ENCODE measurements at places on chromosomes 3 and 15. TPM values are rescaled to one million over a fixed set of nuclear protein-coding genes. Genes with fewer than 3 reads are reported as not detected.
A peak's percentile ranks its signal among the peaks of the same experiment; 100 is the strongest.

Gene PLCB2
- 211 TPM for total RNA-seq

Gene GPR15
- 31.2 TPM for total RNA-seq

Gene GABRA5
- not detected for total RNA-seq

Gene AKAP13
- total RNA-seq = 319 TPM

Gene BMF
- 13.3 TPM for total RNA-seq

Gene CCK
- total RNA-seq = not detected

Gene FRMD5
- 0.08 TPM for total RNA-seq

Gene SPTSSB
- total RNA-seq = not detected

- no peak overlapping the region for H3K4me3 ChIP-seq
- no peak for DNase-seq
- no peaks in the 10 kb centered on the region for H3K4me1 ChIP-seq
- no peaks in the 10 kb centered on the region for H3K27me3 ChIP-seq
- no peaks in the 10 kb centered on the region for H3K36me3 ChIP-seq
Observed at GRCh38 chr15:95718441-95718840, 612.1 kb upstream of the NR2F2 start.

DNA sequence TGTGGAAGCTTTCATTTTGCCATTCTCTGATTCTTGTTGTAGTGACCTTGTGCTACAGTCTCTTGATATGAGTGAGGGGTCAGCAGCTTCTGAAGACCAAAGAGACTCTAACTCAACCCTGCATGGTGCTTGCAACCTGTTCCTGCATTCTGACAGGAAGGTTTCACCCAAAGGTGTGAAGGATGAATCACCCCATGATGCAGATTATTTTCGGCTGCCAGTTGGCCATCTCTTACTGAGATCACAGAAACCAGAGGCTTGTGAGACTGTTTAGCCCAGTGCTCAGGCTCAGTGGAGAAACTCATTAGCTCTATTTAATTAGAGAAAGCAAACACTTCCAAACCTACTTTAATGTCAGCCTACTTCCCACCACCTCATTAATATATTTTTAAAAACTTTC lies 29.2 kb upstream of the TPRG1 start:
- no peaks in the 10 kb centered on the region for H3K27me3 ChIP-seq
- H3K27ac ChIP-seq = no peak overlapping the region
- no peak overlapping the region for H3K4me3 ChIP-seq
- H3K4me1 ChIP-seq = peaks cover 28% of the 10 kb centered on the region

DNA sequence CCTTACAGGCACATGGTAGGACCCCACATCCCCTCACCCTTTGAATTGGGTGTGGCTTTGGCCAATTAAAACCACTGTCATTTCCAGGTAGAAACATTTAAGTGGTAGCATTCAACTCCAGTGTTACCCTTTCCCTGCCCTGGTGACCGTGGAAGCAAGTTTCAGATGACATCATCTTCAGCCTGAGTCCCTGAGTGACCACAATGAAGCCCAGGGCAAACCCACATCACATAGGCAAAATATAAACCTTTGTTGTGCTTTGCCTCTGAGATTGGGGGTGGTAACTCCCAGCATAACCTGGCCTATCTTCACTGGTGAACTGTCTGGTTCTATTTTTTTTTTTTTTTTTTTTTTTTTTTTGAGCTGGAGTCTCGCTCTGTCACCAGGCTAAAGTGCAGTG lies 404.0 kb upstream of the WNT5A start:
- no peak overlapping the region for H3K27ac ChIP-seq
- no peaks in the 10 kb centered on the region for H3K27me3 ChIP-seq

- H3K4me1 ChIP-seq = no peaks in the 10 kb centered on the region
- no peak overlapping the region for H3K4me3 ChIP-seq
- DNase-seq = no peak
- no peaks in the 10 kb centered on the region for H3K27me3 ChIP-seq
- no peaks in the 10 kb centered on the region for H3K36me3 ChIP-seq
- H3K27ac ChIP-seq = no peak overlapping the region
Observed at GRCh38 chr3:146504498-146505197, 35.3 kb upstream of the PLSCR2 start.

DNA sequence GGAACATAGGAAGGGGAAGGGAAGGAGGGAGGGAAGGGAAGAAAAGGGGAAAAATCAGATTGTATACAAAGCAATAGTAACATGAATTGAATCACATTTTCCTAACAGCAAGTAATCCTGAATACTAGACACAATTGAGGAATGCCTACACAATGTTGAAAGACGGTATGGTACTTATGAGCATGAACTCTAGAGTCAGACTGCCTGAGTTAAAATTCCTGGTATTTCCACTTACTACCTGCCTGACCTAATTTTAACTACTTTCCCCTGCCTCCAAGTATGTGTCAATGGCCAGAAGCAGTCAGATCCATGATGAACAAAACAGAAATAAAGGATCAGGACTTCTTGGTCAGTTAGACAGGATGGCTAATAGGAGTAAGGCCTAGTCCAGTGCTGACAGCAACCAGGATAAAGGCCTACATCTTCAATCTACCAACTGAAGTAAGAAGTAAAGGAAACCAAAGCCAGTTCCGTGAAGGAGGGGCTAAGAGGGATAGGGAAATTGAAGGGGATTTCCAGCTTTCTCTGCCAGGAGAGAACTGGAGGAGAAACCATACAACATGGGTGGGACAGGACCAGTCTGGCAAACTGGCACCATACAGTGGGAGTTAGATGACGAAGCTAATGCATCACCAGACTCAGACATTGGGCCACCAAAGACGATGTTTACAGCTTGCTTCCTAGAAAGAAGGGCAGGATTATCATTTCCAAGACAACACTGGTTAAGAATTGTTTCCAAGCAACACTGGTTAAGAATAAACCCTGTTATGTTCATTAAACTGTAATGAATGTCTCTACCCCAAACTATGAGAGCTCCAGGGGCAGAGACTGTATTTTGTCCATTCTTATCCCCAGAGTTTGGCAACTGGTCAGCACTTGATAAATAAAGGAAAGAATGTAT lies 151.6 kb upstream of the UBE2E2 start:
- no peak for DNase-seq
- no peak overlapping the region for H3K4me3 ChIP-seq
- no peaks in the 10 kb centered on the region for H3K4me1 ChIP-seq
- no peaks in the 10 kb centered on the region for H3K36me3 ChIP-seq
- H3K27ac ChIP-seq = no peak overlapping the region

GRCh38 chr3:156293566-156293965 lies 173.2 kb downstream of the KCNAB1 start:
- H3K4me3 ChIP-seq = no peak overlapping the region
- no peaks in the 10 kb centered on the region for H3K4me1 ChIP-seq
- DNase-seq = no peak
- peaks cover 17% of the 10 kb centered on the region for H3K27me3 ChIP-seq

DNA sequence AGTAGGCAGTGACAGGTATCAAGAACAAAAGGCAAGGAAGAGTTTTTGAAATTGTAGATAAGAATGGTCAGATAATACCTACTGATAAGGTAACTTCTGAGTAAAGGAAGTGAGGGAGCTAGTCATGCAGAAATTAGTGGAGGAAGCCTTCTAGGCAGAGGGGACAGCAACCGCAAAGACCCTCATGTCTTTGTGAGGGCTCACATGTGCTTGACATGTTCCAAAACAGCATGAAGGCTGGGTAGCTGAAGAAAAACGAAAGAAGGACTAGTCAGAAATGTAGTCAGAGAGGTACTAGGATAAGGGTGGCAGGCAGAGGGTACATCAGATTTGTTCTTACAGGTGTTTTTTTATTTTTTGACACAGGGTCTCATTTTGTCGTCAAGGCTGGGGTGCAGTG lies 5.3 kb downstream of the SIN3A start:
- H3K4me1 ChIP-seq = peaks cover 78% of the 10 kb centered on the region
- DNase-seq = peak; percentile 22
- H3K36me3 ChIP-seq = no peaks in the 10 kb centered on the region
- H3K27ac ChIP-seq = no peak overlapping the region
- no peak overlapping the region for H3K4me3 ChIP-seq
- no peaks in the 10 kb centered on the region for H3K27me3 ChIP-seq

- no peaks in the 10 kb centered on the region for H3K27me3 ChIP-seq
- no peaks in the 10 kb centered on the region for H3K4me1 ChIP-seq
Observed at GRCh38 chr15:37995461-37996347, 61.3 kb downstream of the TMCO5A start.

GRCh38 chr15:81752546-81752942 lies 293.3 kb downstream of the MEX3B start:
- no peak overlapping the region for H3K4me3 ChIP-seq
- no peaks in the 10 kb centered on the region for H3K36me3 ChIP-seq
- no peak overlapping the region for H3K27ac ChIP-seq
- H3K27me3 ChIP-seq = no peaks in the 10 kb centered on the region
- H3K4me1 ChIP-seq = no peaks in the 10 kb centered on the region

GRCh38 chr3:135982404-135982761 lies 16.9 kb downstream of the PPP2R3A start:
- no peaks in the 10 kb centered on the region for H3K27me3 ChIP-seq
- no peak for DNase-seq
- H3K4me1 ChIP-seq = no peaks in the 10 kb centered on the region
- no peaks in the 10 kb centered on the region for H3K36me3 ChIP-seq

DNA sequence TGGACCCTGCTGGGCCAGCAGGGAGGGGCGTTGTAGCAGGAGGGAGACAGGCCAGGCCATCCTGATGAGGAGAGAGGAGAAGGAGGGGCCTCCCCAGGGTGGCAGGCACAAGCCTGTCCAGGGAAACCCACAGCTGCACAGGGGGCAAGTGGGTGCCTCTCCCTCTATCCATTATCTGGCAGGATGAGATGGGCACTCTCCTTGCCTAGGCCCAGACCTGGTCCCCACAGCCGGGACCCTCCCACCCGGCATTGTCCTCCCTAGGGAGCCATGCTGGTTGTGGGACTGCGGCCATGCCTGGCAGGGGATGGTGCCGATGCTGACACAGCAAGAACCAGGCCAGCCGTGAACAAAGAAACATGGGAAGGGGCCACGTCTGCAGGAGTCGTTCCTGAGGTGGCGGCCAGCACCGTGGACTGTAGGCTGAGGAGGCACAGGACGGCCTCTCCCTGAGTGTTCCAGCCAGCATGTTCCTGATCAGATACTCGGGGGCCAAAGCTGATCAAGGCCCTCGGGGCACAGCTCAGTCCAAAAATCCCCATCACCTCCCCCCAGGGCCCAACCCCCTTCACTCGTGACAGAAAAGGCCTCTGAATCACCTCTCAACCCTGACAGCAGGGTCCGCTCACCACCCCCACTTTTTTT lies 19.2 kb upstream of the CYP11A1 start:
- no peaks in the 10 kb centered on the region for H3K27me3 ChIP-seq
- H3K4me1 ChIP-seq = peaks cover 23% of the 10 kb centered on the region
- no peak overlapping the region for H3K4me3 ChIP-seq
- H3K36me3 ChIP-seq = no peaks in the 10 kb centered on the region
- no peak for DNase-seq
- H3K27ac ChIP-seq = no peak overlapping the region

- no peaks in the 10 kb centered on the region for H3K27me3 ChIP-seq
- no peak for DNase-seq
- H3K36me3 ChIP-seq = no peaks in the 10 kb centered on the region
- no peaks in the 10 kb centered on the region for H3K4me1 ChIP-seq
Observed at GRCh38 chr3:65867463-65868210, 171.1 kb downstream of the MAGI1 start.

Measured in CD4-positive, alpha-beta memory T cell (primary cell).